ENCODE measurements at places on chromosomes 7 and 10. TPM values are rescaled to one million over a fixed set of nuclear protein-coding genes. Genes with fewer than 3 reads are reported as not detected.

DNA sequence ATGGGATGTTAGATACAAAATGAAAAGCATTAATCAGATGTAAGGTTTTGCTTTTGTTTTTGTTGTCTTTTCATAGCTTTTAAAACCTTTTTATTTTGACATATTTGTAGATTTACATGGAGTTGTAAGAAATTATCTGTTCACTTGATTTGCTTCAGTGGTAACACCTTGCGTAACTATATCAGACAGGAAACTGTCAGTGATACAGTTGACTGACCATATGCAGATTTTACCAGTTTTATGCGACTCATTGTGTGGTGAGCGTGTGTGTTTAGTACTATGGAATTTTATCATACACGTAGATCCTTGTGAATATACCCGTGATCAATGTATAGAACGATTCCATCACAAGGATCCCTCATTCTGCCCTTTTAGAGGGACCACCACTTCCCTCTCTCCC lies 701.4 kb downstream of the SUGCT start:
- H3K4me1 ChIP-seq: 0 out of 2 replicates have a peak, but pooled peaks cover 4% of the 10 kb centered on the region
- H3K27ac ChIP-seq: no peak overlapping the region
- no peaks in the 10 kb centered on the region for H3K36me3 ChIP-seq
- no peaks in the 10 kb centered on the region for H3K27me3 ChIP-seq
- no peak overlapping the region for H3K4me3 ChIP-seq

DNA sequence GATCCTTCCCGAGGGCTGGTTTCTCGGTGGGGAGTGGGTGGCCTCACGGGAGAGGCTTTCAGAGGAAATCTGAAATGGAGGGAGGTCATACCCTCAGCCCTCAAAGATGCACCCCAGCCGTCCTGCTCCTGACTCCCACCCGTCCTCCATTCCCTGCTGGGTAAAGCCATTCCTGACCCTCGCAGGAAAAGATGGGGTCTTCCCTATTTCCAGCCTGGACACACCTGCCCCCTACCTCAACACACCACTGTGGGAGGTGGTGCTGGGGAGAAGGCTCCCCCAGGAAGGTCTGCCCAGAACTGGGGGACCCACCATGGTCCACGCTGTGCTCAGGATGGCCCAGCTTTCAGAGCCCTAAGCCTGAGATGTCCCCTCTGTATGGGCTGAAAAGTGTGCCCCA lies 86.9 kb downstream of the CHST15 start:
- no peaks in the 10 kb centered on the region for H3K4me1 ChIP-seq
- no peaks in the 10 kb centered on the region for H3K27me3 ChIP-seq
- H3K36me3 ChIP-seq: no peaks in the 10 kb centered on the region
- H3K4me3 ChIP-seq: no peak overlapping the region
- no peak overlapping the region for H3K27ac ChIP-seq
- no peak for DNase-seq

GRCh38 chr10:57948796-57949195 lies 318.9 kb downstream of the IPMK start:
- H3K27me3 ChIP-seq: no peaks in the 10 kb centered on the region
- no peaks in the 10 kb centered on the region for H3K4me1 ChIP-seq
- DNase-seq: no peak
- no peak overlapping the region for H3K27ac ChIP-seq

- H3K36me3 ChIP-seq: no peaks in the 10 kb centered on the region
- no peak overlapping the region for H3K4me3 ChIP-seq
- DNase-seq: no peak
Measured at GRCh38 chr10:67098461-67098860, 172.6 kb downstream of the LRRTM3 start.

- H3K36me3 ChIP-seq: no peaks in the 10 kb centered on the region
- H3K27me3 ChIP-seq: peaks cover 26% of the 10 kb centered on the region
- H3K27ac ChIP-seq: peak overlapping the region; percentile 81
- no peak overlapping the region for H3K4me3 ChIP-seq
- DNase-seq: peak; percentile 94
- peaks cover 5% of the 10 kb centered on the region for H3K4me1 ChIP-seq
Measured at GRCh38 chr7:1197997-1198625, 34.6 kb upstream of the UNCX start.

DNA sequence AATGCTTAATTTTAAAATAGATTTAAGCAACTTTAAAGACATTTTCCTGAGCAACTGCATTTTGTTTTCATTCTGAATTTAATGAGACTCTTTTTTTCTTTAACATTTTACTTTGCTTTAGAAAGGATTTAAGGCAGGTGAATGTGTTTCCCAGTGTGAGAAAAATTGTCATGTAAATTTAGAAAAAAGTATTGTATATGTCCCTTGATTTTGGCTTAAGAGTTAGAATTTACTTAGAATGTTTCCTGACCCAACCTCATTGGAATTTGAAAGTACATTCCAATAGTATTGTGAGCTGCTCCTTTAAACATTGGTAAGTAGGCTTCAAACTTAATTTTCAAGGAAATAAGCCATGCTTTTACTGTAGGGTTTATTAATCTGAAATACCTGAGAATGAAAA lies 110.2 kb downstream of the PTEN start:
- no peaks in the 10 kb centered on the region for H3K27me3 ChIP-seq

- no peaks in the 10 kb centered on the region for H3K4me1 ChIP-seq
- H3K4me3 ChIP-seq: no peak overlapping the region
- DNase-seq: no peak
- H3K27ac ChIP-seq: no peak overlapping the region
- no peaks in the 10 kb centered on the region for H3K36me3 ChIP-seq
- H3K27me3 ChIP-seq: no peaks in the 10 kb centered on the region
Measured at GRCh38 chr10:51932530-51932929, 233.1 kb upstream of the CSTF2T start.

- DNase-seq: peak; percentile 48
- H3K4me3 ChIP-seq: no peak overlapping the region
- no peak overlapping the region for H3K27ac ChIP-seq
- H3K36me3 ChIP-seq: no peaks in the 10 kb centered on the region
- H3K4me1 ChIP-seq: no peaks in the 10 kb centered on the region
- no peaks in the 10 kb centered on the region for H3K27me3 ChIP-seq
Measured at GRCh38 chr7:121167971-121168370, 160.8 kb upstream of the WNT16 start.

- 0 out of 2 replicates have a peak overlapping the region, but pooled peaks have one; percentile 8 for H3K27ac ChIP-seq
- H3K4me1 ChIP-seq: peaks cover 24% of the 10 kb centered on the region
- DNase-seq: peak; percentile 68
Measured at GRCh38 chr7:468681-469562, 50.7 kb downstream of the PDGFA start.

GRCh38 chr10:11535346-11535959 lies 76.0 kb downstream of the USP6NL start:
- no peak overlapping the region for H3K27ac ChIP-seq
- peaks cover 11% of the 10 kb centered on the region for H3K4me1 ChIP-seq
- DNase-seq: no peak

DNA sequence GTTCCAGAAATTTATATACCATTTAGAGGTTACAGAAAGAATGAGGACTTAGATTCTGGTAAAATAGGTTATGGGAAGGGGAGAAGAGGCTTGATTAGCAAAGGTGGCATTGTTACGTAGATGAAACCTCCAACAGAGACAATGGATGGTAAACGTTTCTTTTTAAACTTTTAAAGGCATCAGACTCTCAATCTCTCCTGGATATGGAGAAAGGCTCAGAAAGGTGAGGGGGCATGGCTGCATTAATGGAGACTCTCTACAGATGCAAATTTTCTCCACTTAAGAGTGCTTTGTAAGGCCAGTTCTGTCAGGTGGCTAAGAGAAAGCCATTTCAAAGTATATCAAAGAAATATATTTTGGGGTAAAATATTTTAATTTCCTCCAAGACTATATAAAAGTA lies 240.9 kb upstream of the PTER start:
- no peak overlapping the region for H3K4me3 ChIP-seq
- no peak for DNase-seq
- no peaks in the 10 kb centered on the region for H3K36me3 ChIP-seq
- no peak overlapping the region for H3K27ac ChIP-seq
- H3K27me3 ChIP-seq: no peaks in the 10 kb centered on the region

- no peaks in the 10 kb centered on the region for H3K27me3 ChIP-seq
- H3K4me3 ChIP-seq: no peak overlapping the region
- peaks cover 32% of the 10 kb centered on the region for H3K4me1 ChIP-seq
Measured at GRCh38 chr10:44966129-44966815, 6.7 kb downstream of the RASSF4 start.

- no peaks in the 10 kb centered on the region for H3K27me3 ChIP-seq
- DNase-seq: no peak
- no peaks in the 10 kb centered on the region for H3K36me3 ChIP-seq
Measured at GRCh38 chr7:19106241-19107080, 11.0 kb downstream of the TWIST1 start.

DNA sequence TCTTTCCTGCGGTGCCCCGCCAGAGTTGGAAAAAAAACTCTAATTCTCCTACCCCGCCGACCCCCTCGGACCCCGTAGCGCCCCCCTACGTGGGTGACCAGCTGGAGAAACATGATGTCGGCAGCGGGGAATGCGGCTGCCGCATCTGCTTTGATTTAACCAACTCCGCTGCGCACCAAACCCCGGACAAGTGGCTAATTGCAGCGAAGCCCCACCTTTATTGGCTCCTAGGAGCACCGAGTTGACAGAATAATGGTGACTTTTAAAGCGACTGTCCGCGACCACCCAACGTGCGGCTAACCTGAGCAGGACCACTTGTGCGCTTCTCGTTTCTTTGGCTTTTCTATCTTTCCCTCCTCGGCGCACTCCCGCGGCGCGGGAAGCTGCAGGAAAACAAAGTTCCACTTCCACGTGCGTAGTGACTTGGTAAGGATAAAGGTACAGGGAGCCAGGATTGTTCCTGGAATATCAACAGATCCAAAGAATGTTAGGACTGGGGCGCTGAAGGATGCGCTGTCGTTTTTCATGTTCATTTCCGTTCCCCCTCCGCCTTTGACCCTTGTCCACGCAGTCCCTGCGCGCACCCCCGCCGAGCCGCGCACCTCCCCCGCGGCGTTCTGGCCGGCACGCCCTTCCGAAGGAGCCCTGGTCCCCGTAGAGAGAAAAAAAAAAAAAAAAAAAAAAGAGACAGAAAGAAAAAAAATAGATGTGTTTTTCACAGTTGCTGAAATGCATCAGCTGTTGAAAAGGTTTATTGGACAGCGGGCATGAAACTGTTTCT lies 1.4 kb downstream of the WNT16 start:
- DNase-seq: no peak
- H3K27ac ChIP-seq: no peak overlapping the region
- H3K4me3 ChIP-seq: peak overlapping the region; percentile 63

GRCh38 chr7:54780490-54780889 lies 21.5 kb upstream of the SEC61G start:
- H3K36me3 ChIP-seq: no peaks in the 10 kb centered on the region
- H3K27ac ChIP-seq: no peak overlapping the region
- no peak for DNase-seq
- no peak overlapping the region for H3K4me3 ChIP-seq

DNA sequence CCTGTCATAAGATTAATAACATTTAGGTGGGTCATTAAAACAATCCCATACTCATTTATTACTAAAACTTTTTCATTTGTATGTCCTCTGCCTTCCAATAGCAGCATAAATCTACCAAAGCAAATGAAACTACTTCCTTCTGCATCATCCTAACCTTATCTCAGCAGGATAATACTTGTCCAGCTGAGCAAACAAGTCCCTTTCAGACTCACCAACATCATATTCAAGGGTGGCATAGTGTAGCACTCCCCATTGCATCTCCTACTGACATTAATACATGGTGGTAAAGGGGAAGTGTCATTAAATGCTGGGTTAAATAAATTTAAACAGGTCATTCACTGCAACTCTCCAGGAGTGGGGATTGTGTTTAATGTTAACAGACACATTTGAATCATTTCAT lies 3.4 kb upstream of the MINDY3 start:
- H3K4me1 ChIP-seq: no peaks in the 10 kb centered on the region
- no peak for DNase-seq
- H3K27ac ChIP-seq: no peak overlapping the region

GRCh38 chr10:11798845-11799735 lies 24.1 kb upstream of the PROSER2 start:
- no peak for DNase-seq
- no peaks in the 10 kb centered on the region for H3K27me3 ChIP-seq
- H3K36me3 ChIP-seq: no peaks in the 10 kb centered on the region
- no peak overlapping the region for H3K27ac ChIP-seq
- no peak overlapping the region for H3K4me3 ChIP-seq

DNA sequence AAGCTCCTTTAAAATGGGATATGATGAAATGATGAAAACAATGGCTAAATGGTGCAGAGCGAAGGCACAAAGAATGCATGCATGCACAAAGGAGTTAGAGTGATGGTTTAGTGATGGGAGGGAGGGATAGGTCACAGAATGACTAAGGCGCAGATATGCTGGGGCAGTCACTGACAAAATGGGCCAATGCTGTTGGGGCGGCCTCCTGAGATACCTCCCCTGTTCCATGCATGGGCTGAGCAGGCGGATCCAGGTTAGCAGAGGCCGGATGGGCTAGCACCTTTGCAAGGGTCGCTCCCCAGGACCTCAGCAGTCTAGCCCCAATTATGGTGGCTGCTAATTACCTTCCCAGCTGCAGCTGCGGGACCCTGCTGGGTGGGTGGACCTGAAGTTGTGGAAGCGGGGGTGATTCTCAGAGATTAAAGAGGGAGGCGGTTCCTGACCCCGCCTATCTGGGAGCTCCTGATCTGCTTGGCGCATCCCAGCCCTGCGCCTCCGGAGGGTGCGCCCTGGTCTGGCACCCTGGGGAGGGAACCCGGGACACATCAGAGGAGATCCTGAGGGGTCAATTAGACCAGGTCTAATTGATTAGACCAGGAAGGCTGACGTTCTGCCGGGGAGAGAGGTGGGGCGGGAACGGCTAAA lies 175.0 kb downstream of the CYP26A1 start:
- H3K36me3 ChIP-seq: no peaks in the 10 kb centered on the region
- H3K27me3 ChIP-seq: peaks cover 20% of the 10 kb centered on the region
- no peak overlapping the region for H3K4me3 ChIP-seq
- no peaks in the 10 kb centered on the region for H3K4me1 ChIP-seq
- H3K27ac ChIP-seq: no peak overlapping the region

- no peak overlapping the region for H3K27ac ChIP-seq
- no peak for DNase-seq
- peaks cover 11% of the 10 kb centered on the region for H3K36me3 ChIP-seq
Measured at GRCh38 chr7:137919987-137920386, 73.2 kb upstream of the DGKI start.

Gene EPHB6
- under 0.01 TPM for total RNA-seq

Gene HSPA12A
- 16.1 TPM for total RNA-seq

Gene ASZ1
- total RNA-seq: not detected

Gene PAX4
- total RNA-seq: not detected

Gene RHOBTB1
- 18.9 TPM for total RNA-seq

Gene EN2
- not detected for total RNA-seq

Gene NRP1
- 191 TPM for total RNA-seq

Gene SVOPL
- total RNA-seq: not detected

Gene MYPN
- 12.5 TPM for total RNA-seq

Gene NEBL
- total RNA-seq: under 0.01 TPM

Gene LRRC18
- not detected for total RNA-seq

Gene PDE1C
- 61.5 TPM for total RNA-seq

Gene CALML3
- not detected for total RNA-seq

Gene CYP26C1
- under 0.01 TPM for total RNA-seq

Gene ABCB1
- 0.90 TPM for total RNA-seq
